CD4-positive, alpha-beta T cell treated with Interleukin-10 for 1 hour (primary cell): ENCODE measurements at places on chromosomes 11 and 22.

- DNase-seq, result no peak
Observed at GRCh38 chr11:749731-750130, 2.5 kb downstream of the TALDO1 start.

GRCh38 chr11:18791969-18792628 lies 501 bp upstream of the PTPN5 start:
- no peak for DNase-seq

DNA sequence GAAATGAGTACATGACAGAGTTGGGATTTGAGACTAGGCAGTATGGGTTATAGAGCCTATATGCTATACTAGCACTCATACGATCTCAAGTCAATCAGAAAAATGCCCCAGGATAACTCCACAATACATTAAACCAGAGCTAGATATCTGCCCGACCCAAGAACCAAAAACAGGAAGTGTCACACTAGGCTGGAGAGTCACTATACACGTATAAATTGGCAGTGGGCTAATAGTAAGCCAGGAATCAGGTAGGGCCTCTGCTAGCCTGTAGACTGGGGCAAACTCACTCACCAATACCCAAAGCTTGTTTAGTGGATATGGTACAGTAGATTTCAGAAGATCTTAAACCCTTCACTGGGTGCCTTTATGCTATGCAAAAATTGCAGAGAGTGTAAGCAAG lies 16.2 kb upstream of the EIF4G2 start:
- DNase-seq, result no peak

DNA sequence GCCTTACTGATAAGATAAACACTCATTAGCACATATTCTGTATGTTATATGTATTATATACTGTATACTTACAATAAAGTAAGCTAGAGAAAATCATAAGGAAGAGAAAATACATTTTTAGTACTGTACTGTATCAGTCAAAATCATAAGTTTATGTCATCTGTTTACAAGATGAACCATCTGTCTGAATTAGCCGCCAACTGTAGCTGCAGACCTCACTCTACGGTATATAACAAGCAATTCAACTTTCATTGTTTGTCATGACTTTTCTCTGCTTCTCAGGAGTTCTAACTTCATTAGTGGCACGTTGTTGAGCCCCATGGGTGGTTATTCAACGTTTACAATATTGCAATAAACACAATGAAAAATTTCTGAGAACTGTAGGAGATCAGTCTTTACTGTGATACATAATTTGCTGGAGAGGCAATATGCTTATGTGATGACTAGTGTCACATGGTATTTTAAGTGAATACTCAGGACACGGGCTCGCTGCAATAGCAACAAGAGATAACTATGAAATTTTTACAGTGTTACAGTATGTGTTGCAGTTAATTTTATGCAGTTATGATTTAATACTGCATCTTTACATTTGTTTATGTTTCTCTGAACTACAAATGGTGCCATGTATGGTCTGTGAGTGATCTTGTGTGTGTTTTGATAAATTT lies 132.2 kb upstream of the CTSC start:
- DNase-seq, result no peak

DNA sequence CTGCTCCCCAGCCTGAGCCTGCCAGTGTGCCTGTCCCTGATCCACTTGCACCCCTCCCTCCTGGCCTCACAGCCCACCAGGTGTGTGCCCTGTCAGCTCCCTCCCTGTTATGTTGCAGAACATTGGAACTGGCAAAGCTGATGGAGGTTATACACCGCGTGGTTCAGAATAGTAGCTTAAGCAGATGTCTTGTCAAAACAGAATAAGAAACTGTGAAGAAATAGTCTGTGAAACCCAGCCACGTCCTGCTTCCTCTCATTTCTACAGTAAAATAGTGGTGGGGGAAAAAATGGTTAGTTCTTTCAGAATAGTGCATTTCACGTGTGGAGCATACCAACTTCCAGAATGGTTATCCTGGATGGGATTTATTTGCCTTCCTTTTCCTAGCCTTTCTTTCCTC lies 161.2 kb upstream of the NAV2 start:
- no peak for DNase-seq
